Activated CD4-positive, alpha-beta T cell treated with anti-CD3 and anti-CD28 coated beads for 1 hour (primary cell): ENCODE measurements at places on chromosomes 7 and 10.

DNA sequence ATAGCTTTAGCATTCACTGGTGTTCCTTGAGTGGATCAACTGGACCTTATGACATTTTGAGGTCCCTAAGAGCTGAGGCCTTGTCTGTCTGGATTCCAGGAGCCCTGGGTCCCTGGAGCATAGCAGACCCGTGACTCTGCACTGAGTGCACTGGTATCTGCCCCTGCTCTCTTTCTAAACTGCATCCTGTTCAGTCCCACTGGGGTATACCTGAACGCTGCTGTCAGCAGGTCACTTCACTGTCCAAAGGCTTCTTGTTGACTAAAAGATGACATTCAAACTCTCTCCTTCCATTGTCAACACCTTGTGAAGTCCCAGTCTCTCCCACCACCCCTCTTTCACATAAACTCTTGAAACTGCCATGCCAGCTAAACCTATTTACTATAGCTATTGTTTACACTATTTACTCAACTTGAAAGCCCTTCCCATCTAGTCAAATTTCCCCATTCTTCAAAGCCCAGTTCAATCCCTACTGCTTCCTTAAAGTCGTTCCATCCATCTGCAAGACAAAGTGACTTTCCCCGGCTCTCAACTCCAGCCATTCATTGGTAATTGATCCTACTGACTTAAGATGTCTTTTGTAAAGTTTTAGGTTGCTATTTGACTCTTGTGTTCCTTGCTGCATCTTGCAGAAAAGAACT lies 523.3 kb downstream of the KCNMA1 start:
- DNase-seq: no peak

DNA sequence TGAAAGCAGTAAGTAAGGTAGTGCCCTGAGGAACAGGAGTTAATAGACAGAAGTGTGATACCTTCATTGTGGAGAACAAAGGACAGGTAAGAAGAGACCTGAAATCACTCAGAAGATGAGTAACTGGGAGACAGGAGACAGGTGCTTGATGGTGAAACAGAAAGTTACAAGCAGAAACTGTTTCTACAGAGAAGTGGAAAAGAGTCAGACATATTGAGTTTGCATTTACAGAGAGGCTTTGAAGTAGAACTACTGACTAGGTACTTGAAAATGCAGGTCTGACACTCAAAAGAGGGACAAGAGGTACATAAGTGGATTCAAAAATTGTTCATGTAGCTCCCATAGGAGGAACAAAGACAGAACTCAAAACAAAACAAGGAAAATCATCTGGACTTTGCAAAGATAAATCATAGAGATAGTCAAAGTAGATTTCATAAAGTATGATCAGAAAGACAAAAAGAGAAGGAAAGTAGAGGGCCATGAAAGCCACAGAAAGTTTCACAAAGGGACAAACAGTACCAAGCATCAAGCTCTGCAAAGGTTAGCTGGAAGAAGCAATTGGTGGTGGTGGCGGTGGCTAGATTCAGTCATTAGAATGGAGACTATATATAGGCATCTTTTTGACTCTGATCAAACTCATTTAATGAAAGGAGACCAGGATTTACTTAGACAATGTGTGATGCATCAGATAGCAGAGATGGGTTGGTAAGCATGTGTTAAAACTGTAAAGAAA lies 198.4 kb downstream of the PCLO start:
- DNase-seq: no peak

GRCh38 chr10:23754179-23754578 lies 315.3 kb downstream of the OTUD1 start:
- DNase-seq: no peak

DNA sequence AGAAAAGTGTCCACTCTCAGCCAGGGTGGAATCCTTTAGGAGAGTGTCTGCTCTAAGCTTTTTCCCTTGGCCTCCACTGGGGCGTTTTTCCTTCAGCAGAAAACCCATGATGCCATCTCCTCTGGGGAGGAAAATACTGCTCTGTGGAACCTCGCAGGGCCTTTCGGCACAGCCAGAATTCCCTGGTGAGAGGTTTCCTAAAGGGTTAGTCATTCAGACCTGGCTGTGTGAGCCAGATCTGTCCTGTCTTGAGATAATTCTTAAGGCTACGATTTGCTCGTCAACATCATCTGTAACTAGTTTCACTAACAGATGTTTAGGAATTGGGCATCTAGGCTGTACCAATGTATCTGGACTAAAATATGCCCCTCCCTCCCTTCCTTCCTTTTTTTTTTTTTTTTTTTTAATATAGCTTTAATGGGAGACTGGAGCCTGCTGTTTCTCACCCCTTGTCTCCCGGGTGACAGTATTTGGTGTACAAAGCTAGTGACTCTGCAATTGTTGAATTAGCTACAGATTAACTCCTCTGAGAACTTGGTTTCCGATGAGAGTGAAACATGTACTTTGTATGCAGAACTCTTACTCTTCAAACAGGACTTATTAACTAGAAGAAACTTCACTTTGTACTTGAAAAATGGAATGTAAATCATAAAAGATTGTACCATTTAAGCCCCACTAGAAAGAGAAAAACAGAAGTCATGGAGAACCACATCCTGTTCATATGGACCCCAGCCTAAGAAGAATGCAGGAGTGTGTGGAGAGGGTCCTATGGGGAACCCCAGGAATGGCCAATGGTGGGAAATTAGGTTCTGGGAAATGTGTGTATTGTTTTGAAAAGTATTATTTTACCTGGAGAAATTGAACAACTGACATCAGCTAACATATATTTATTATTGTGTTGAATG lies 230.9 kb downstream of the CAMK1D start:
- no peak for DNase-seq

DNA sequence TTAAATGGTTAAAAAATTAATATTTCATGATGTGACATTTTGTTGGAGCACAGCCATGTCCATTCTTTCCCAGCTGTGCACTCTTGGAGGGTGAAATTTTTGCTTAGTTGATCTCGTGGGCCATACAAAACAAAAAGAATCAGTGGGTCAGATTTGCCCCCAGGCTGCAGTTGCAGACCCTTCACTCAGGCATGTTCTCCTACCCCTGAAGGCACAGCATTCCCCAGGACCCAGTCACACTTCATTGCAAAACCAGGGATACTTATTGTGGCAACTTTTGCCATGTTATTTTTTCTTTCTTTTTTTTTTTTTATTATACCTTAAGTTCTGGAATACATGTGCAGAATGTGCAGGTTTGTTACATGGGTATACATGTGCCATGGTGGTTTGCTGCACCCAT lies 6.0 kb downstream of the TAS2R40 start:
- DNase-seq: no peak

- no peak for DNase-seq
These were observed 13.2 kb upstream of the MAP3K8 start for GRCh38 chr10:30420766-30421165.

DNA sequence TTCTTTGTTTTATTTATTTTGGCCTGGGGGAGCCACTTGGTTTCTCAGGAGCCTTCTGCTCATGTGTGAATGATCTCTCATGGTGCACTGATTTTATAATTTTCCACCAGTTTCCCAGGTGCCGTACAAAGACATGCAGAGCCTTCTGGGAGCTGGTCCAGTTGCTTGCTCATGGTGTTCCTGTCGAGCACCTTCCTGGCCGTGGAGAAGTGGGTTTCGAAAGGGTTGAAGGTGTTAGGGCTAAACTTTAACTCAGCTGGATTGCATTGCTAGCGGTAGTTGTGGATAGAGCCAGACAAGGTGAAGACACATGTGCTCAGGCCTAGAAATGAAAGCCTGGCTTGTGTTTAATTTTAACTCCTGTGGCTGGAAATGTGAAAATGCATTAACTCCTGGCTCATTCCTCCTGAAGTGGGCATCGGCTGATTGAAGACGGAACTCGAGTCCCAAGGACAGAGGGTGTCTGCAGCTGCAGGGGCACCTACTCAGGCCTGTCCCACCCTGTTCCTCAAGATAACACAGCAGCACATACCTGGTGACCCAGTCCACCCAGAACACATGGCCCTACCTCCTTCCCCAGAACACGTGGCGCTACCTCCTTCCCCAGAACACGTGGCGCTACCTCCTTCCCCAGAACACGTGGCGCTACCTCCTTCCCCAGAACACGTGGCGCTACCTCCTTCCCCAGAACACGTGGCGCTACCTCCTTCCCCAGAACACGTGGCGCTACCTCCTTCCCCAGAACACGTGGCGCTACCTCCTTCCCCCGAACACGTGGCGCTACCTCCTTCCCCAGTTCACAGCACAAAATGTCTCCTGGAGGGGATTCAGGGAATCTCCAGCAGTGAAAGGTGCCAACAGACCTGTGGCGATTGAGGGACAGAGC lies 133.2 kb downstream of the WDR37 start:
- no peak for DNase-seq

- no peak for DNase-seq
These were observed 142.6 kb upstream of the RNF32 start for GRCh38 chr7:156497776-156498509.

DNA sequence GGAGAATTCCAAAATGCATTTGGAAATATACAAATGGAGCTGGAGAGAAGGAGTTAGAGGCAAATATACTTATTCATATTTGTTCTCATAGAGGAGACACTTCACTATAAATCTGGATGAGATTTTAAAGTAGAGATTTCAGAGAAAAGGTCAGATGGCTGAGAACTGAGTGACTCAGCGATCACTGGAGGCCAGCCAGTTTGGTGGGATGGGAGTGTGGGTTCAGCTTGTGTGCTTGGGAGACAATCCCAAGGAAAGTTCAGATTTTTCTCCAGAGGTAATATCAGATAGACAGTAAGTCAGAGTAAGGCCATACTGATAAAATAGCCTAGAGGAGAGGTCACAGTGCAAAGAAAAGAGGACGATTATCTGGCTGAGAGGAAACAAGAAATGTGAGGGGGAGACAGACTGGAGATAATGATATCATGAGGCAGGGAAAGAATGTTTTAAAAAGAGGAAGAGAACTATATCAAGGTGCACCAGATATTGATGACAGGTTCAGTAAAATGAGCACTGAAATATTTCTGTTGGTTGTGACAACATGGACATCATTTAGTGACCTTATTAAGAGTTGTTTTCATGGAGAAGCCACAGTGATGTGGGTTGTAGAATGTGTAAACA lies 67.0 kb downstream of the MDFIC start:
- DNase-seq: no peak

DNA sequence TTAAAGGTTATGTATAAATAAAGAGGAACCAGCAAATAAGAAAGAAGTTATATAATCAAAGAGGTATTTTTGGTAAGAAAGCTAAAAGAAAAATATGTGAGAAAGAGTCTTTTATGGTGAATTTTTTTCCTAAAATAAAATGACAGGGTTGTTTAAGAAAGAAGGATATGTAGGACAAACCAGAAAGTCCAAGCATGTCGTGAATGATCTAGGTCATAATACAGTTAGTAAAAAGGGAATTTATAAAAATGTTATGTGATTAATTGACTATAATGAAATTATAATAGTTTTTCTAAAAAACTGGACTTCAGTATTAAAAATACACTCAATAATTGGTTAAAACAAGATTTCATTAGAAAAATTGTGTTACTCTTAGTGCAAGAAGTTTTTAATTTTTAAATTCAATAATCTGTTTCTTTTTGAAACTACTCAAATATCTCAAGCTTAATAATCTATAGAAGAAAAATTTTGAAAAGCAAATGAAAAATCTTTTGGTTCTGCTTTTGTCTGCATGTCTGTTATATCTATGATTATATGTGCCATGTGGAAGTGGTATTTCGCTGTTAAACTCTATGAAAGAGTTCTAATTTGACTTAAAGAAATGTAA lies 23.3 kb downstream of the AVL9 start:
- DNase-seq: no peak

GRCh38 chr10:60878224-60878623 lies 65.8 kb downstream of the RHOBTB1 start:
- DNase-seq: no peak

DNA sequence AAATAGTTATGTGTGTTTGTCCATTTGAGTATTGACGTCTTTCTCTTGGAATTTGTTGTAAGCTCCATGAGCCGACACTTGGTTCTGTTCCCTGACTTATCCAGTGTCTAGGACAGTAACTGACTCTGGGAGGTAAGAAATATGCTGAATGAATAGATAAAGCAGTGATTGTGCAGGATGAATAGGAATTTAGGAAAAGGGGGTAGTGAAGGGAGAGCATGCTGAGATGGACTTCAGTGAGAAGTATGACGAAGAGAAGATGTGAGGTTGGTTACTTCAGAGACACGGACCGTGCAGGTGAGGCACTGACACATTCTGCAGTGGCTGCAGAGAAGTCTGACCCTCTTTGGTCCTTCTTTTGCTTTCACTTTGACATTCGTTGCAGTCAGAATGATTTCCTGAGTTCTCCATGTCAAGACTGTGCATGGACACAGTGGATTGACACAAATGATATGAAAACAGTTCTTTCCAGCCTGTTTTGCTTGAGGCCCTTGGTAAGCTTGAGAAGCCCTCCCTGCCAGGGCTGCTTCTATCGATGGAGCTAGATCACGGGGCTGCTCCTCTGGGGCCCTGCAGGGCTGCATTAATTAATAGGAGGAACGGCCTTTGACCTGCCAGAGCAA lies 261.5 kb upstream of the SORCS1 start:
- DNase-seq: no peak

GRCh38 chr10:70163448-70163847 lies 6.9 kb downstream of the SAR1A start:
- DNase-seq: no peak

DNA sequence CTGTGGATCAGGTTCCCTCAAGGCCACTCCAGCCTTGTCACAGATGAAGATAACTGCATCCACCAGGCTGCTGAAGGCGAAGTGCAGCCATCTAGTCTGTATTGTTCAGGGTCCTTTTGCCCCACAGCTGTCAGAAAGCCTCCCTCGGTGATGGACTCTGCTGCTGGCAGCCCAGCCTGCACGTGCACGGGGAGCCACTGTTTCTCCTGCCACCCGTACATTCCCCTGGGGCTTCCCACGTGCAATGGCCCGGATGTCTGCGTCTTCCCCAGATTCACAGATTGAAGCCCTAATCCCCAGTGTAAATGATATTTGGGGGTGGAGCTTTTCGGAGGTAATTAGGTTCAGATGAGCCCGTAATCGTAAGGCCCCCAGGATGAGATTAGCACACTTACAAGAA lies 46.6 kb upstream of the VIPR2 start:
- no peak for DNase-seq

GRCh38 chr7:96675548-96675947 lies 34.1 kb downstream of the SEM1 start:
- DNase-seq: no peak

DNA sequence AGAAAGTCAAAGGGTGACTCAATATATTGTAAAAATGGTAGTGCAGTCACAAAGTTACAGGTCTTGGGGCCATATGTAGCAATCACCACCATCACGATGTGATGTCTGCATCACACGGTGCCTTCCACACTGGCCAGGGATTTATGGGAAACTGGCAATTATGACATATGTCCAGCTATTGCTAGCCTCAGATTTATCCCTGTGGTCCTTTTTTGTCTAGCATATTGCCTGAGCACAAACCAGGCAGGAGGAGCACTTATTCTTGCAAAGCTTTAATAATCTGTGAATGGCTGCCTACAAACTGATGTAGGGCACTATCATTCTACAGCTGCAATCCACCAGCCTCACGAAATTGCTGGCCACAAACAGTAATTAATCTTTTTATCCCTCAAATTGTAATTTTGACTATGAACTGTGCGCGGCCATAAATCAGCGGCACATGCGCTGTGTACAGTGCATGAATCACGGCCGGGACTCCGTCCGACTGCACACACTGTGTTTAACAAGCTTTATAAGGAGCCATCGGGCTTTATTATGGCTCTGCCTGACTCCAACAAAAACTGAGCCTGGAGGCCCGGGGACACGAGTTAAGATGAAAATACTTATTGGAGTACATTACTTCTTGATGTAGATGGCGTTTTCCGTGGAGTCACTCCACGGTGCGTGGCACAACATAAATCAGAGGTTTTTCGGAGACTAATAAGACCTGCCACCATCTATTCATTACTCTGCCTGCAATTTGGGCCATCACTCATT lies 115.2 kb downstream of the EBF3 start:
- DNase-seq: no peak
